ENCODE measurements at places on chromosomes 1 and 21.

DNA sequence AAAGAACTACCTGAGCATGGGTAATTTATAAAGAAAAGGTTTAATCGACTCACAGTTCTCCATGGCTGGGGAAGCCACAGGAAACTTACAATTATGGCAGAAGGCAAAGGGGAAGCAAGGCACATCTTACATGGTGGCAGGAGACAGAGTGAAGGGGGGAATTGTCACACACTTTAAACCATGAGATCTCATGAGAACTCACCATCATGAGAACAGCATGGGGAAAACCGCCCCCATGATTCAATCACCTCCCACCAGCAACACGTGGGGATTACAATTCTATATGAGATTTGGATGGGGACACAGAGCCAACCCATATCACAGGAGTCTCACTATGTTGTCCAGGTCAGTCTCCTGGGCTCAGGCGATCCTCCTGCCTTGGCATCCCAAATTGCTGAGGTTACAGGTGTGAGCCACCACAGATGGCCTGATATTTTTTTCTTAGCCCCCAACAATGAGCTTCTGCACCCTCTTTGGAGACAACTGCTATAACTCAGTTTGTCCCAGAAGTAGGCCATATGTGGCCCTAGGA is 22.5 kb upstream of the MORC3 start:
- DNase-seq, result no peak

DNA sequence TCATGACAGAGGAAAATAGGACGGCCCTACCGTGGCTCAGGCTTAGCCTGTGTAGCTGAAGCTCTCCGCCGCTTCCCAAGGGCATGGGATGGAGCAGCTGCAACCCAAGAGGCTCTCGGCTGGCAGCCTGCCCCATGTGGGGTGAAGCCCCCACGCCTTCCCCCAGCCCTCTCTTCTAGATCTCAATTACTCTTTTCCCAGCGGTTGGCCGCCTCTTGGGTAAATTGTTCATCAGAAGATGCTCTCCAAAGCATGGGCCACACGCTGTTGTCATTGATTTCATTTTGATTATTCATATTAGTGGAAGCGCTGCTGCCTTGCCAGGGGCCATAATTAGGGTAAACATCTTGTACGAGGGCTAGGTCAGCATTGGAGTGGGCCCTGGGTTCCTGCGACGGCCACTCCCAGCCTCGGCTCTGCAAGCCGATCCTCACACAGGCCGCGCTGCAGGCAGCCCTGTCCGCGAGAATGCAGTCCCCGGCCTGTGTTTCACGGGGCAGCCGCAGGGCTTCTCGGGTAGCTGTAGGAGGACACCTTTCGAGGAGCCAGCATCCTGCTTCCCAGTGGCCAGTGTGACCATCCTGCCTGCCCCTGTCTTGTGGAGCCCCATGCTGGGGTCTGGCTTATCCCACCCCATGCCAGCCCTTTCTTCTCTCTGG is 114.4 kb upstream of the VAMP3 start:
- DNase-seq, result no peak

DNA sequence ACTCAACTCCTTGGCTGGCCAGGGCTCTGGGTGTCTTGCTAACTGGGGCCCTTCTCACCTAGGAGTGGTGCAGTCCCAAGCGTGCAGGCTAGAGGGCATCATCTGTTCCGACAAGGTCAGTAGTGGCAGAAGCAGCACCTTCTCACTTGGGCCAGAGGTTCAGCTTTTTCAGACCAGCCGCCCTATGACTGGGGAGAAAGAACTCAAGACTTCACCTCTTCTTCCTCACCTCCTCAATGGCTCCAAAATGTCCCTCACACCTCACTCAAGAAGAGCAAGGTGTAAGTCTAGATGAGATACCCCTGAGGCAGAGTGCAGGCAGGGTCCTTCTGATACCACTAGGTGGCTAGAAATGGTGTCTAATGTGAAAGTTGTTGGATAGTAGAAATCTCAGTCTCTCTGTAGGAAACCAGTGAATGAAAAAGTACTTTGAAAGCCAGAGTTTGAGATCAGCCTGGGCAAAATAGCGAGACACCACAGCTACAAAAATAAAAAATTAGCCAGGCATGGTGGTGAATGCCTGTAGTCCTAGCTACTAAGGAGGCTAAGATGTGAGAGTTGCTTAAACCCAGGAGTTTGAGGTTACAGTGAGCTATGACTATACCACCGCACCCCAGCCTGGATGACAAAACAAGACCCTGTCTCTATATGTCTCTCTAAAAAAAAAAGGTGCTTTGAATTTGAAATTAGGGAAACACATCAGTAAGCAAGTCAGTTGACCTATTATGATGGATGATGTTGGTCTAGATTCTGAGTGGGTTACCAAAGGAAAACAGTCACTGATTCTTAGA is 8.6 kb upstream of the IL20 start:
- peak; percentile 10 for DNase-seq

- no peak for DNase-seq
Measured at GRCh38 chr1:27135541-27136235, 19.2 kb downstream of the SLC9A1 start.

- peak; percentile 93 for DNase-seq
Measured at GRCh38 chr1:151311589-151312331, 15.5 kb downstream of the PI4KB start.

DNA sequence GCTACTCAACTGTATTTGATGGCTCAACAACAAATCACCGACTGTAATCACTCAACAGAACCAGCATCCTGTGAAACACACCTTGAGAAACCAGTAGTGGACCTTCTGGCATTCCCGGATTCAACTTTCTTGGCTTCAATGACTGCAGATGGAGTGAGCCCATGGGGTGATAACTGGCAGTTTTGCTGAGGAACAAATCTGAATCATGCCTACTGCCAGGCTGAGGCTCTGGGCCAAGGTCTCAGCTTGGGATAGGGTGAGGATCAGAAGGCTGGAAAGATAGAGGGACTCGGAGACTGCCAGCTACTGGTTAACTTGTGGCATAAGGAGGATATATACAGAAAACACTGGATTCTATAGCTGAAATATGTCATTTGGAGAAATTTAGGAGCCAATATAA is 63.5 kb upstream of the DIRAS3 start:
- no peak for DNase-seq

DNA sequence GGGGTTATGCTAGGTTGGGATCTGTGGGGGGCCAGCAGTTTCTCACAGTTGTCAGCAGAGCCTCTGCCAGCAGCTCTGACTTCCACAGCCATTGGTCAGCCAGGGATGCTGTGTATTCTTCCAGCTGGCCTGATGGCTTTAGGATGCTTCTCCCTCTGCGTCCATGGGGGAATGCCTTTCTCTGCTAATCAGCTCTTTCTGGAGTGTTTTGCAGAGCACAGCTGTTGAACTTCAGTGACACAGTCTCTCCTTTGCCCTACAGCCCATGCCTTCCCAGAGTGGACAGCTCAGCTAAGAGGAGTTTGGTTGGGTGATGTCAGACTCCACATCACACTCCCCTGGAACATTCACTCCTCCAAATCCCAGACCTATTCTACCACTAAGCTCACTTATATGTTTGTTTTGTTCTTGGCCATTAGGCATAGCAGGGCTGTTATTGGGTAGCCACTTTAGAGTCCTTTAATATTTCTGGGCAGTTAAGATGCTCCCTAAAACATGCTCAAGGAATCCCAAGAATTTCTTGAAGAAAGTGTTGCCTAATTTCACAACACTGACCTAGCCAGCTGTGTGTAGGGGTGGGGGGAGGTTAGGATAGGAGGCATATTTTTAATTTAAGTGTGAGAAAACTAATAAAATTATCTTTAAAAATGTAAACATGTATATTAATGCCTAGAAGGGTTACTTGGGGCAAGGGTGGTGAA is 75.3 kb upstream of the KIAA0040 start:
- no peak for DNase-seq
